ENCODE measurements at places on chromosomes 13 and 19.

- no peak for DNase-seq
Observed at GRCh38 chr19:46385636-46386035, 27.7 kb downstream of the CCDC8 start.

- no peak for DNase-seq
Observed at GRCh38 chr13:67303661-67304333, 73.7 kb upstream of the PCDH9 start.

DNA sequence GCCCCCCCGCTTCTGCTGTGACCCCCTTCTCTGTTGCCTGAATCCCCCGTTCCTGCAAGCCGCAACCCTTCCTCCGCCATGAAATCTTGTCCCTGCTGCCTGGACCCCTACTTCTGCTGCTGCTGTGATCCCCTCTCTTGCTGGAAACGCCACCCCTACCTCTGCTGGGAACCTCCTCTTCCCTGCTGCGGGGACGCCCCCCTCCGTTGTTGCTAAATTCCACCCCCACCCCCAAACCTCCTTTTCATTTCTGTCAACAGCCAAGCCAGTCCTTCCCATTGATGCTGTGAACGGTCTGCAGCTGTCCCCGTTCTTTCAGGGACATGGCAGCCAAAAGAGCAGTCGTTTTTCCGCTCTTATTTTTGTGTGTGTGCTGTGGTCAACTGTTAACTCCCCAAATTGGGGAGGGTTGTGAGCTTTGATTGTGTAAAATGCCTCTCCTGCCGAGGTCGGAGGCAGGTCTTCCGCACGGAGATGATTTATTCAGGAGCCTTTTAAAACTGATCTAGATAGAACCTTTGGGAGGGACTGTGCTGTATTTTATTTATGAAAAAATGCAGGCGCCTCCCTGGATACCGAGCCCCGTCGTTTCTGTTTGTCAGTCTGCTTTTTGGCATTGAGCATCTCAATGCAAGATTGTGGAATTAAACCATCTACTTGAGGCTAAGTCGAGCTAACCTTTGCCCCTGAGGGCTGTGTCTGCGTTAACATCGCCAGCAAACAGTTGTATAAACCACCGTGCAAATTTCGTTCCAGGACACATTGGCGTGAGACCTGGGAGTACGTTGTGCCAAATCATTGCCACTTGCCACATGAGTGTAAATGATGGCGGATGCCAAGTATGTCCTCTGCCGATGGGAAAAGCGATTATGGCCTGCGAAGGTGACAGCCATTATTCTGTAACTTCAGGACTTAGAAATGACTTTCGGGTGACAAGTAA is 27.9 kb upstream of the NDUFS7 start:
- DNase-seq = peak; percentile 30

GRCh38 chr13:30027569-30028455 is 177.4 kb upstream of the UBL3 start:
- DNase-seq = peak; percentile 25

GRCh38 chr19:39014037-39014436 is 18.3 kb downstream of the FBXO27 start:
- DNase-seq = no peak

- DNase-seq = peak; percentile 10
Observed at GRCh38 chr19:17560205-17560595, 4.8 kb downstream of the COLGALT1 start.
